ENCODE measurements at places on chromosomes 2 and 18.

GRCh38 chr18:6557770-6558248, 143.1 kb upstream of the L3MBTL4 start:
- DNase-seq = no peak

DNA sequence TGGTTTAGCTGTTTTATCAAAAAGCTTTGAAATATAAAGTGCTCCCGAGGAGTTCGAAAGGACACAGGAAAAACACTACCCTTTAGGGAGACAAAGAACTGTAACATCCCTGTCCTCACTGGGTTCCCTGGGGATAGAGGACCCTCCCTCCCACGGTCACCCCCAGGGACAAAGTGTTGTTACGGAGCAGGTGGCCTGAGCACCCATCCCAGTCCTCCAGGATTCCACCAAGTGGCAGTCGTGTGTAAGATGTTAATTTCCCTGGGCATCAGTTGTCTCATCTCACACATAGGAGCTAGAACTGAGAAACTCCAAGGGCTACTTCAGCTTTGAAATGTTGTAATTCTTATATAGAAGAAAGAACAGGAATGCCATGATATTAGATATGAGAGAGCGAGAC, 137.7 kb downstream of the ALK start:
- DNase-seq = no peak

GRCh38 chr2:26359886-26360473, 13.4 kb upstream of the ADGRF3 start:
- no peak for DNase-seq

DNA sequence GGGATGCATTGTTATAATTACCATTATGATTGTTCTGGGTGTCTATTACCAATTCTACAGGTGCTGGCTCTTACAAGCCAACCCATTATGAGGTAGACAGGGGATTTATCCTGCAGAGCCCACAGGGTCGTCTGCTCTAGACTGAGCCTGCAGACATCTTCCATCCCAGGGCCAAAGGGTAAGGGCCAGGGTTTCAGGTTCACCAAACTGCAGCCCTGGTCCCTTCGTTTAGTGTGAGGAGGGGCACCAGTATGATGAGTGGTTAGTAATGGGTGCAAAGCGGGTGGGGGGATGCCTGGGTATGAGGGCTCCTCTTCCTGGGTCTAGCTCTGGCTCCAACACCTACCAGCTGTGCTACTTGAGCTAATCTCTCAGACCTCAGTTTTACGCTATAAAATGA, 1.2 kb upstream of the ARID5A start:
- DNase-seq = no peak

DNA sequence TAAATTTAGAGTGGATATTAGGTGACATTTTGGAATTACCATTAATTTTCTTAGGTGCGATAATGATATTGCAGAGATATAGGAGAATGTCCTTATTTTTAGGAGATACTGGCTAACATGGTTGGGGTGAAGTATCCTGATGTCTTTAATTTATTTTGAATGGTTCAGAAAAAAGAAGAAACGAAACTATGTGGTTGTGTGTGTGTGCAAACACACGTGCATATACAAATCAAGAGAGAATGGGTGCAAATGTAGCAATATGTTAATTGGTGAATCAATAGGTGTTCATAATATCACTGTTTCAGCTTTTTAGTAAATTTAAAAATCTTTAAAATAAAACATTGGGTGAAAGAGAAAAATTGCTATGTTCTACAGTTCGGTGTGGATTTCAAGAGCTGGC, 140.9 kb downstream of the DIS3L2 start:
- no peak for DNase-seq

DNA sequence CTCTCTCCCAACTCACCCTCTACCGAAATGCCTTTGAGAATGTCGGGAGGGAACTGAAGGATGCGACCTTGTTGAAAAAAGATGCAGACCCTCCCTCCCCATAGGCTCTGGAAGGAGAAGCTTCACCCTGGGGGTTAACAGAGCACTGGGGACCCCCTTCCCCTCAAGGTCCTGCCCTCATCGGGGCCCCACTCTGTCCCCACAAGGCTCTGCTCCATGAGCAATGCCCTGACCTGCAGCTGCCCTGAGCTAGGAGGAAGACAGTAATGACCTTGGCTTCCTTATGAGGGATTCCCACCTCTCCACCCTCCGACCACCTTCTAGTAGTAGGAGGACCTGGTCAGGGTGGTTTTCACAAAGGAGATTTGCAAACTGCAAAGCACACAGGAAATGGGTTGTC, 44.4 kb upstream of the HPCAL1 start:
- no peak for DNase-seq

GRCh38 chr2:165634282-165634681, 159.8 kb downstream of the GALNT3 start:
- no peak for DNase-seq

DNA sequence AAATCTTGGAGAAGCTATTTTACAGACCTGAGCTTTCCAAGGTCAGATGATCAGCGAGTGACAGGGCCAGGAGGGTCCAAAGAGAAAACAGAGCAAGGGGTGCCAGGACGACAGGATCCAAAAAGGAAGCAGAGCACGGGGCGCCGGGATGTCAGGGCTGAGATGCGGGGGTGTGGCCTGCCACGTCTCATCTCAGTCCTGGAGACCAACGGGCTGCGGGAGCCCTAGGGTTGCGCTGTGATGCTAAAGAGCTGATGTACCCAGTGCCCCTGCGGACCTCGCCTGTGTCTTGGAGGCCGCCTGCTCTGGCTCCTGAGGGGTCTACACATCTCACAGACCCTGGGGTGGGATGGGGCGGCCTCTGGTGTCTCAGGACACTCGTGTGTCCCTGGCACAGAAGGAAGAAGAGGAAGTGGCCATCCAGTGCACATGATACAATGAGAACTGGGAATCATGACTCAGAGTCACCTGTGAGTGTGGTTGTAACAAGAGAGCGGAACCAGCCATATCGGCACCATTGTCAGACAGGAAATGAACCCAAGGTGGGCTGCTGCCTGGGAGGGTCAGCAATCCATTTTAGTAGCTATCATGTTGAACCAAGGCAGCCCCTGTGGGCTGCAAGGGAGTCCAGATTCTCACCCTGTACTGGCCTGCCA, 97.8 kb downstream of the MYT1L start:
- DNase-seq = no peak

- no peak for DNase-seq
Measured at GRCh38 chr18:62175521-62175920, 11.3 kb downstream of the PIGN start.
